Fibroblast of lung (primary cell): ENCODE measurements at places on chromosomes 6 and 20. TPM values are rescaled to one million over a fixed set of nuclear protein-coding genes. Genes with fewer than 3 reads are reported as not detected.

BPI gene
- total RNA-seq = not detected in 2 replicates

SPDEF gene
- under 0.01 TPM in 2 replicates for total RNA-seq

FAM135A gene
- 10.2 and 11.0 TPM in 2 replicates for total RNA-seq

FGD2 gene
- not detected in 2 replicates for total RNA-seq

LST1 gene
- not detected in 2 replicates for total RNA-seq

NKAIN2 gene
- total RNA-seq = not detected in 2 replicates

KIF25 gene
- 0.26 and 0.33 TPM in 2 replicates for total RNA-seq

DEFB129 gene
- not detected in 2 replicates for total RNA-seq

DNA sequence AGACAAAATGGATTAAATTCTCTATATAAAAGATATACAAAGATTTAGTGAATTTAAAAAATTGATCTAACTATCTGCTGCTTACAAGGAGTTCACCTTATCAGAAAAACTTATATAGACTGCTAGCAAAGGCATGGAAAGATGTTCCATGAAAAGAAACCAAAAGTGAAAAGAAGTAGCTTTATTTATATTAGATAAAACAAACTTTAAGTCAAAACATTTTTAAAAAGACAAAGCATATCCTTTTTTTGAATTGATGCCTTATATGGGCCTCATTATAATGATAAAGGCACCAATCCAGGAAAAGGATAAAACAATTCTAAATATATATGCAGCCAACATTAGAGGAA is 334.2 kb downstream of the MEI4 start:
- DNase-seq = no peak

DNA sequence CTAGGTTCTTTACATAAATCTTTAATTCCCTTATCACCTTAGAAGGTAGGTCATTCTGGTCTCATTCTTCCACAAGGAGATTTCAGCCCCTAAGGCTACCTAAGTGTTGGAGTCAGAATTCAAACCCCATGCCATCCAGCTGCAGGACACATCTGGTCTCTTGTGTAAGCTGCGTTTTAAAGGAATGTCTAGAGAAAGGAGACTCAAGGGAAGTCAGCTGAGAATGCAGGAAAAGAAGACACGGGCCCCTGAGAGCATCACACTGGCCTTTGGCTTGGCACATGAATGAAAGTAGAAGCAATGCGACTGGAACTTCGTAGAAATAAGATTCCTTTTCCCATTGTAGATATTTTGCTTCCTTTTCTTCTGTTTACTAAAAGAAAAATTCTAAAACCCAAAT is 76.7 kb upstream of the SYNJ2 start:
- no peak for DNase-seq

DNA sequence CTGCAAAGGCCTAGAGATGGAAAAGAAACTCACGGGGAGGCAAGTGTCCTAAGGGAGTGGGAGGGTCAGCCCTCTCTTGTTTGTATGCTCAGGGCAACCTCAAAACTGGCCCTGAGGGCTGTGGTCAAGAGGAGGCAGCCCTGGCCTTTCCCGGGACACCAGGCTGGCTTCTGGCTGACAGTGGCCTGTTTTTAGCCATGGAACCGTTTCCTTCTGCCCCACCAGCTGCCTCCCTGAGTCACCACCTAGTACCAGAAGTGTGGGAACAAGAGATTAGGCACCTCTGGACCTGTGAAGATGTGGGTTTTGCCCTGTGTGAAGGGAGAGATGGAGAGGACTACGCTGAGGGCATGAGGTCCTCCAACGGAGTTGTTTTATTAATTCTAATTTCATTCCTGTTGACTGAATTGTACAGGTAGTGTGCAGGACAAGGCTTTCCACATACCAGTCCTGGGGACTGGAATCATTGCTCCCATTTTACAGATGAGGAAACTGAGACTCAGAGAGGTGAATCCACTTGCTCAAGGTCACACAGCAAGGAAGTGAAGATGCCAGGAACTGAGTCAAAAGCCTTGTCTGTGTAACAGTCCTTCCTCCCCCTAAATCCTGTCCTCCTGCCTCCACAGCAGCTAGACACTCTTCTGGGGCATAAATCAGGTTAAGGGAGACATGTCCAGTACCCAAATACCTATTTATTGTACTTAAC is 5.5 kb downstream of the FOXS1 start:
- DNase-seq = no peak

DNA sequence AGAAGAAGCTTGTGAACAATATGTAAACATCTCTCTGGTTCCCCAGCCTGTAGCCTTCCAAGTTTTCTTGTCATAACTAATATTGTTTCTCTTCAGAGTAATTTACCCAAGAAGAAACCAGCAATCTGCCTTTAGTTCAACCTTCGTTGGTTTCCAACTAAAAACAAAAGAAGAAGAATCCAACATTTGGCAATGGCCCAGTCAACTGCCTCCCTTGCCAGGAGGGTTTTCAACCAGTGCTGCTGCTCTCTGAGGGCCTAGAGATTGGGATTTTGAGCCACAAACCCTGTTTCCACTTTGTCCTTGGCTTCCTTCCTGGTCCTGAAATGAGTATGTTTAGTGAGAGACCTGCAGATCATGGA is 395.8 kb upstream of the CNR1 start:
- no peak for DNase-seq

- peak; percentile 25 for DNase-seq
Measured at GRCh38 chr20:14925300-14925699, 587.9 kb upstream of the FLRT3 start.

- DNase-seq = peak; percentile 41
Measured at GRCh38 chr6:31681135-31681671, 336 bp upstream of the LY6G5C start.

- peak; percentile 65 for DNase-seq
Measured at GRCh38 chr6:149750136-149750609, 632 bp downstream of the PCMT1 start.

DNA sequence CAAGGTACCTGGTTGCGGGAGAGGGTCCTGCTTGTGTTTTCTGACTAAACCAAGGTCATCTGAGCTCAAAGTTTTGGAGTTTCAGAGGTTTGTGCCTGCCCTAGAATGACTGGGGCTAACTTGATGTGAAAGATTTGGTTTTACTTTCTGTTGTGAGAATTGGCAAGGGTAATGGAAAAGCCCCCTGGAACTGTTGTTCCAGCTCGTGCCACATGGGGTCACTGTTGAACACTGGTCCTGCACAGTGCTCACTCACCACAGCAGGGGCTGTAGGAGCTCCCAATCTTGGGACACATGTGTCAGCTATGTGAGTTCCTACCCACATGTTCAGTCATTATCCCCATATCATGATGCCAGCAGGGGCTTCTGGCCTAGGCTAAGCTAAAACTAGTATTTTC is 6.5 kb downstream of the TGM6 start:
- DNase-seq = peak; percentile 43

GRCh38 chr6:101454106-101454676 is 60.7 kb downstream of the GRIK2 start:
- DNase-seq = no peak

GRCh38 chr6:149217466-149217888 is 100.0 kb upstream of the TAB2 start:
- no peak for DNase-seq

- DNase-seq = peak; percentile 55
Measured at GRCh38 chr6:150301846-150302519, 66.8 kb upstream of the IYD start.

DNA sequence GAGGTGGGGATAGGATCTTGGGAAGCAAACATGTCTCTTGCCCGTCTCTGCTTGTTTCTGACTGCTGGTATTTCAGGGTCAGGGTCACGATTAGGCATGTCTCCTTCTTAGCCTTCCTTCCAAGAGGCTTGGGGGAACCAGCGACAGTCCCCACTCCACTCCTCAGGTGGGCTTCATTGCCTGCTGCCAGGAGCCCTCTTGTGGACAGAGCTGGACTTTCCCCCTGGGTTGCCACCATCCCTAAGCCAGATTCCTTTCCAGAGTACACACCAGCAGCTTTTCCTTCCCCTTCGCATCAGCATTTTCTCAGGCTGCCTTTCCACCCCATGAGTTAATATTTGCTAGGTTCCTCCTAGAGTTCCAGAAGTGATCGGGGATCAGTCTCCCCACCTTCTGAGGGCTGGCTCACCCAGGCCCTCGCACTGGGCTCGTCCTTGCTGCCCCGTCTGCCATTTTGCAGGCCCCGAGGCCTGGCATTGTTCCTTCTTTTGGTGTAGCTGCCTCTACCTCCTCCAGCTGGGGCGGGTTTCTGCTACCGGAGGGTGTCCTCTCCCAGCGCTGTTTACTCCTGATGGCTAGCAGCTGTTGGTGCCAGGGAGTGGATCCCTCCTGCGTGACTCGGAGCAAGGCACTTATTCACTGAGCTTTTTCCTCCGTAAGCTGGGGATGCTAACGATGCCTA is 8.8 kb upstream of the C20orf144 start:
- peak; percentile 46 for DNase-seq

DNA sequence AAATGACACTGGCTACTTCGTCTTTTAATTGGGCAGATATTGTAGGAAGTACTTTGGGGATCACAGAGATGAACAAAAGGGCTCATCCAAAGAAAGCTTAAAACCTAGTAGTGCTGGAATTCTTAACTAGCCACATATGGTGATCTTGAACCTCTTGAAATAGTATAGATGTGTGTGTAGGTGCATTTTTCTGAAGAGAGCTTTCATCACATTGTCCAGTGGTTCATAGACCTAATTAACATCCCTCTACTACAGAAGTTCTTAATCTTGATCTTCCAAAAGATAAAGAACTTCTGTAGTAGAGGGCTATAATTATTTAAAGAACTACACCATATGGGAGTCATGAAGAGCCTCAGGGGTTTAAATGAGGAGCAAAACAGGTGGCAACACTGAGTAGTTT is 2.3 kb upstream of the PRIM2 start:
- no peak for DNase-seq

DNA sequence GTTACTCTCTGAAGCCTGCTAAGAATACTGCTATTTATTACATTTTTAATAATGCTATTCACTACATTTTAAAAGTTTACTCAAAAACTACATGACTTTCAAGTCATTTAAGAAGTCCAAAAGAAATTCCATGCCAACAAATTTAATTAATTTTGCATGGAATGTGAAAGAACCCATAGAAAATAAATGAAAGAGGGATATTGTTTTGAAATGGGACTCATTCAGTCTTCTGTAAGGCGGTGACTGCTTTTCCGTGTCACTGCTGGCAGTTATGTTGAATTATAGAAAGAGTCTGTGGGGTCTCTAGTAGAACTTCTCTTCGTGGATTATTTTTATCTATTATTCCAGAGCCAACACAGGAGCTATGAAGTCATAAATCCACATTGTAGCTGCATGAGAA is 211.2 kb downstream of the LAMA2 start:
- no peak for DNase-seq

DNA sequence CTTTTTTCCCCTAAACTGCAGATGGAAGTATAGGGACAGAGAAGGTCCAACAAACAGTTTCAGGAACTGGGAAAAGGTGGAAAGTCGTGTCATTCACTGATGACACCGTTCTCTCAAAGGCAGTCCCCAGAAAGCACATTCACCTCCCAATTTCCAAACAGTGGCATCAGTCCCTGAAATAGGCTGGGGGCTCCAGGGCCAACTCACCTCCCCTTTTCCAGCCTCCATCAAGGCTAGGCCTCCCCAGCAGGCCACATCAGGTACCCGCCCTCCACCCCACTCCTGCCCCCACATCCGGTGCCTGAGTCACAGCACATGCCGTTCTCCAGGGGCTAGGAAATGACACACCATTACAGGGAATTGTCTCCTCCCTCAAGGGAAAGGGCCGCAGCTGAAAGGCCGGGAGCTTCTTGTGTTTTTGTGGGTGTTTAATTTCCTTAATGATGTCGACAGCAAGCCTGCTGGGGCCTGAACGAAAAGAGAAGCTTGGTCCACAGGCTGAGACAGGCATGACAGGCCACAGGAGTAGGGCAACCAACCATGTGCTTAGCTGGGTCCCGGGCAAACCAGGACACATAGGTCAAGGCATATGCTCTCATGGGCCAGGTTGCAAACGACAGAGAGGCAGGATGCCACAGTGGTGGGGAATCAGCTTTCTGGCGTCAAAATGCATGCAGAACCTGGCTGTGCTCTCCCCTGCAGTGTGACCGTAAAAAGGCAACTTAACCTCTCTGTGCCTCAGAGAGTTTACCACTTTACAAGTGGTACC is 39.2 kb downstream of the ZMYND8 start:
- DNase-seq = peak; percentile 97

GRCh38 chr6:50471041-50471440 is 242.3 kb upstream of the TFAP2D start:
- no peak for DNase-seq

GRCh38 chr20:20233041-20233514 is 134.8 kb upstream of the INSM1 start:
- DNase-seq = no peak

DNA sequence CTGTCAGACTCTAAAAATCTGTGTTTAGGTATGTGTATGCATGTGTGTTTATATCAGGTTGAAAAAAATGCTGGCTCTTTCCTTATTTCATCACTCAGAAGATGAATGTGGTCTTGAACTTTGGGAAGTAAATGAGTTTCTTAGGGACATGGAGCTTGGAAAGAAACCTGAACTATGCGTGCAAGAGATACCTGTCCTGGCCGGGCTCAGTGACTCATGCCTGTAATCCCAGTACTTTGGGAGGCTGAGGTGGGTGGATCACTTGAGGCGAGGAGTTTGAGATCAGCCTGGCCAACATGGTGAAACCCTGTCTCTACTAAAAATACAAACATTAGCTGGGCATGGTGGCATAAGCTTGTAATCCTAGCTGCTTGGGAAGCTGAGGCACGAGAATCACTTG is 4.4 kb upstream of the GLP1R start:
- DNase-seq = no peak

- DNase-seq = peak; percentile 63
Measured at GRCh38 chr6:28336284-28337120, 554 bp upstream of the ZSCAN31 start.

DNA sequence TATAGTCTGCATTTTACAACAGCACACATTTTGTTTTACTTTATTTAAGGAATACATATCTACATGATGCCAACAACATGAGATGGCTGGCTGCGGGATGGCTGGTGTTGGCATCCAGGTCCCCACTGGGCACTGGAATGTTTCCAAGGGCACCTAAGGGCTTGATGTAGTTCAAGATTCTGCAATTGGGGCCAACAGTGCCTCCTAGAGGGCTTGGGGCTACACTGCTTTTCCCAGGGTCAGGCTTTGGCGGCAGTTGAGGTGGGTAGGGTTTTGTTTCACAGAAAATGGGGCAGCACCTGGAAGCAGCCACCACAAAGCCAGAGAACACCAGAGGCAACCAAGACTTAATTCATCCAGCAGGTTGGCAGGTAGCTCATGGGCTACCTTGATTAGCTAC is 202.2 kb upstream of the PRND start:
- no peak for DNase-seq

GRCh38 chr20:44467289-44467883 is 8.3 kb upstream of the TTPAL start:
- DNase-seq = peak; percentile 89

DNA sequence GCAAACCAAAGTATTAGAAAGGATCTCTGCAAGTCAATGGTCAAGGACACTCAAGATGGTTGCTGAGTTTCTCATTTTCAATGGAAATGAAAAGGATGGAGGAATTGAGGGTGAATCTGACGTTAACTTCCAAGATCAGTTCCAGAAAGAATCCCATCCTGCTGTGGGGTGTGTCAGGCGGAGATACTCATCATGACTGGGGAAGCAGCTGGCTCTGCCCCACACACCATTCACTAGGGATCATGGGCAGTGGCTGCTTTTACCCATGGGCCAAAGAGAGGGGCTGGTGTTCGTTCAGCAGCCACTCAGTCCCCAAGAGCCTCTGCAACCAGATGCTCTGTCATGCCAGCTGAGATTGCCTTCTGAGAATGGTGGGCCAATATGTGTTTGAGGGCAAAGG is 102.3 kb upstream of the KCNK16 start:
- DNase-seq = no peak
